ENCODE measurements at places on chromosomes 2 and 18.

DNA sequence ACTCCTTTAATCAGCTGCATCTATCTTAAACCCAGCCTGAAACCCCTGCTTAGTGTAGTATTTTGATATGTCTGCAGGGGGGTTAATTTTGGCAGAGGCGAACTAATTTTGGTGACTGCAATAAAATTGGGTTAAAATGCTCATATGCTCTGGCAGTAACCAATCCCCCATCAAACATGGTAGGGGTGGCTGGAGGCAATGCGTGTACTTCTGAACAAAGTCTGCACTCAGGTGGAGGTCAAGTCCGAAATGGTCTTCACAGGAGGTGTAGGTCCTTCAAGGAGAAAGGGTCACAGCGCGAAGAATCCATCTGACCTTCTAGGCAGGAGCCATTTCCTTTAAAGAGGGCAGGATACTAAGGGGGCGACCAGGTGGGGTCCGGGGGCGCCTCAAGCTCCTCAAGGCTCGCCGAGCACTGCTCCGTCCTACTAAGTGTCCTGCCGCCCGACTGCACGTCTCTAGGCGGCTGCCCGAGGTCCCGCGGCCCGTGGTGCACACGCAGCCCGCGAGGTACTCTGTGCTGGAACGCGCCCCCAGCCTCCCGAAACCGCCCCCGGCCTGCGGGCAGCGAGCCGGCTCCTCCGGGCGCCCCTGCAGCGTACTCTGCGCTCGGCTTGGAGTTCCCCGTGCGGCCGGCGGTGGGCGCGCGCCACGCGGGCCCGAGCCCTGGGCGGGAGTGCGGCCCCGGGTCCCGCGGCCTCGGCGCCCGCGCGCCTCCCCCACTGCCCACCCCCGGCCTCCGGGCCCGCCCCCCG, 1.7 kb upstream of the LDLRAD4 start:
- no peak for DNase-seq

DNA sequence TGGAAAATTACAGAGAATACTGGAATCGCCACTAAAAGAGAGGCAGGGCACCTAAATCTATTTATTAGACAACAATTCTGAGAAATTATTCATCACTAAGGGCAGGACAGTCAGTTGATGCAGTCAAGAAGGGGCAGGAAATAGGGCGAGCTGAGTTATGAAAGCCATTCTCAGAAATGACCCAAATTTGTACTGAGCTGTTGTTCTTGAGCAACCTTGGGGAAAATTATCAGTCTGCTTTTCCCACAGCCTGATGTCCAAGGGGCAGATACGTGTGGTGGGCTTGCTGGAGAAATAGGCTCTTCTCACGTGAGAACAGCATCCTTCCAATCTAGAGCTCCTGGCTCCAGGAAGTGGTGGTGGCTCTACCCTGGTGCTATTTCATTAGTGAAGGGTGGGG, 38.6 kb downstream of the STON1 start:
- DNase-seq, result no peak

DNA sequence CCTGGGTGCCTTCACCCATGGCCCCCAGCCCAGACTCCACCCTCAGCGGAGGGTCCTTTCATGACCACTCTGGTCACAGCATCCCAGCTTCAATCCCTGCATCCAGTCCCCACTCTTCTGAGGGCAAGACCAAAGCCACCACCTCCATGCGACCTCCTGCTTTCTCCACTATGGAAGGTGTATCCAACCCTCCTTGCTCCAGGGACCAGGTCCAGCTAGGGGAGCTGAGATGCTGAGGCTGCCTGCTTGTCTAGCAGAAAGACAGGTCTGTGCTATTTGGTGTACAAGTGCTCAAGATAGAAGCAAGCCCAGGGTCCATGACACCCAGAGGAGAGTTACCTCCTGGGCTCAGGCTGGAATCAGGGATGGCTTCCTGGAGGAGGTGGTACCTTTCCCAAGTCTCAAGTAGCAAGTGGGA, 73.8 kb upstream of the RAB6C start:
- DNase-seq, result no peak

GRCh38 chr2:888906-889566, 61.6 kb upstream of the SNTG2 start:
- DNase-seq, result no peak

DNA sequence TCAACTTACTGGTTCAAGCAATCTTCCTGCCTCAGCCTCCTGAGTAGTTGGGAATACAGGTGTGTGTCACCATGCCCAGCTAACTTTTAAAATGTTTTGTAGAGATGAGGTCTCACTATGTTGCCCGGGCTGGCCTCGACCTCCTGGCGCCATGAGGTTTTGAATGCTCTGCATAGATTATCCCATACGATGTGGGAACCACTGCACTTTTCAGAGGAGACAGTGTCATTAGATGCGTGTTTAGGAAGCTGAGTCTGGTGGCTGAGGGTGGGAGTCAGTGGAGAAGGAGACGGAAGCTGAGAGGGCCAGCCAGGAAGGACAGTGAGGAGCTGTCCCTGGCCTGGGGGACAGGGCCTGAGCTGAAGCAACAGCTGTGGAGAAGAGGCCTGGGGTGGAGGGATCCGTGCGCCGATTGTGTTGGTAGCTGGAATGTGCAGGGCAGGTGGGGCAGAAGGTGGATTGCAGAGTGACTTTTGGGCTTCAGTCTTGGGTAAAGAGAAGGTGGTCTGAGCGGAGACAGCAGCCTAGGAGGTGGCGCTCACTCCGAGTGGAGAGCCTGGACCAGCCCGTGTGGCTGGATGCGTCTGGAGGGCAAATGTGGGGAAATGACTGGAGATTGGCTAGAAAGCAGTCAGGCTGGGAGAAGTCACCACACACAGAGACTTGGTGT, 68.0 kb downstream of the LDLRAD4 start:
- DNase-seq, result no peak

DNA sequence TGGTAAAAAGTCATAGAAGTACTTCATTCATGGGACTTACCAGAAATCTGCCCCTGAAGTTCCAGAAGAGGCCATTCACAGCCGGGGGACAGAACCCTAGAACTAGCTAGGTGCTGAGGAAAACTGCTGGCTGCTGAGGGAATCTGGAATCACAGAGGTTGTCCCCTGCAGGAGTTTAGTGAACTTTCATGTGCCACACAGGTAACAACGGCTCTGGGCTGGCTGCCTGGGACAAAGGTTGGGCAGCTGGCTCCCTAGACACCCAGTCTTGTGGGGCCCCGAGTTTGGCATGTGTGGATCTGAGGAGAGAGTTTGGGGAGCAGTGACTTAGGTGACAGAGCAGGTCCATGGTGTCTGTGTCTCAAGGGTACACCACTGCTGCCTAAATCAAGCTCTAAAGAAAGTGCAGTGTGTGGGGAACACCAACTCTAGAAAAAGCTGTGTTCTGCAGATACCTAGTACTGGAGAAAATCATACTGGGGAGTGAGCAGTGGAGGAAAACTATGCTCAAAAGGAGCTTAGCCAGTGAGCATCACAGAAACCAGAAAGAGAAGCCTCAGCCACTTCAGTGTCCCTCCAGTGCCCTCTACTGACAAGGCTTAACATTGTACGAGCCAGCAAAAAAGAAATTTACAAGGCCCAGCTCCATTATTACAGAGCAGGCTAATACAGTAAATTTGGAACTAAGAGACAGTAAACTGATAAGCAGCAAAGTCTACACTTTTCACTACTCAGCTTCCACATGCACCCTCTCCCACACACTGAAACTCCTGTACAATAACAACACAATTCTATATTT, 15.2 kb downstream of the GALNT3 start:
- DNase-seq, result no peak

DNA sequence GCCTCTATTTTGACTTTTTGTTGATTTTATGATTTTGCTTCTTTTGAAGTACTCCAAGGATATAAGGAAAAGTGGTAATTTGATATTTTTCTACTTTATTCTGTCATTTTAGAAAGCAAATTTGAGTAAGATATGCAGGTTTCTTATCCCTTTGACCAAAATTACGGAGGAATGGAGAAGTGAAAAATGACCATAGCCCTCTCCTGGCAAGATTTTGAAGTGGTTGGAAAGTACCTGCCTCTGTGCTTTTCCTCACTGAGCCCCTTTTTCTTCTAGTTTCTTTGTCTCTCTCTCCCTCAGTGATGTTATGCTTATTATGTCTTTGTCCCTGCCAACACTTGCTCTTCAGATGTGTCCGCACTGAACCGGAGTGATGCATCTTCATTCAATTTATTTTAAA, 898.1 kb downstream of the EPHA4 start:
- no peak for DNase-seq

- DNase-seq, result peak; percentile 63
Measured at GRCh38 chr18:34493099-34493544, 217.0 kb upstream of the DTNA start.

DNA sequence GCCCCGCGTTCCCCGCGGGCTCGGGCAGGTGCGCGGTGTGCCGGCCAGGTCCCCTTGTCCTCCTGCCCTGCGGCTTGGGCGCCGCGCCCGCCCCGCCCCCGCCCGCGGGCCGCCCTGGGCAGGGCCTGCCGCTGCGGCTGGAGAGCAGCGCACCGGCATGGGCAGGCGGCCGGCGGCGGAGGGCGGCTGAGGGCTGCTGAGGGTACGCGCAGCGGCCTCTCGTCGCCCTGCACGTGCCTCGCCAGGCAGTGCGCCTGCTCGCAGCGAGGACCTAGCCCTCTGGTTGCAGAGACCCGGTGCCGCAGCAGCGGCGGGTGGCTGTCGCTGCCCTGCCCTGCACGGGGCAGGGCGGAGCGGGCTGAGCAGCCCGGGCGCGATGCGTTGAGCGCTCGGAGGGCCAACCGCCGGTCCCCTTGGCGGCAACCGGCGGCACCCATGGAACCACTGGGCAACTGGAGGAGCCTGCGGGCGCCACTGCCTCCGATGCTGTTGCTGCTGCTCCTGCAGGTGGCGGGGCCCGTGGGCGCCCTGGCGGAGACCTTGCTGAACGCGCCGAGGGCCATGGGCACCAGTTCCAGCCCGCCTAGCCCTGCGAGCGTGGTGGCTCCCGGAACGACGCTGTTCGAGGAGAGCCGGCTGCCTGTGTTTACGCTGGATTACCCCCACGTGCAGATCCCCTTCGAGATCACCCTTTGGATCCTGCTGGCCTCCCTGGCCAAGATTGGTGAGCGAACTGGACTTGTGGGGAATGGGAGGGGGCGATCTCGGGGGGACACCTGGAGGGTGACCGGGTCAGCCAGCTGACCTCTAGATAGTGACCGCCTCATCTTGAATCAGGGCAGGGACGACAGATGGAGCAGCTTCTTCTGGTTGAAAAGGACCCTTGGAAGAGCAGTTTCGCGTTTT, at the start of gene SLC9A2:
Gene SLC9A2, plus strand, starts transcription at position 140 of the 906 bp plus-strand sequence. Its CDS starts 296 bp downstream, at position 436.
- DNase-seq, result no peak

DNA sequence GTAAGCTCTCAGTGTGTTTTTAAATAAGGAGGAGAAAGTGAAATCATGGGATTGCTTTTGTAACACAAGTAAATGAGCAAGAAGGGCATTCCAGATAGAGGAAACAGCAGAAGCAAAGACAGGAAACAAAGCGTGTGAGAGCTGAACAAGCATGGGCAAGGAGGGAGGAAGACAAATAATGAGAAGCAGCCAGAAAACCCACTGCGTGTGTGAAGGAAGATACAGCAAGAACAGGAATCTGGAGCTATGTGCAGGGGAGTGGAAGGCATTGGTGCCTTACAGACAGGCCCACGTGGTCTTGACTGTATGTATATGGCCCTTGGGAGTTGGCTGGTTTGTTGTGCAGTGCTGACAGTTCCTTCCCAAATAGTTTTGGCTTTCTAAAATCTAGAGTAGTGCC, 88.6 kb downstream of the AAK1 start:
- DNase-seq, result no peak

- no peak for DNase-seq
Measured at GRCh38 chr2:150811259-150811855, 323.9 kb upstream of the RND3 start.

DNA sequence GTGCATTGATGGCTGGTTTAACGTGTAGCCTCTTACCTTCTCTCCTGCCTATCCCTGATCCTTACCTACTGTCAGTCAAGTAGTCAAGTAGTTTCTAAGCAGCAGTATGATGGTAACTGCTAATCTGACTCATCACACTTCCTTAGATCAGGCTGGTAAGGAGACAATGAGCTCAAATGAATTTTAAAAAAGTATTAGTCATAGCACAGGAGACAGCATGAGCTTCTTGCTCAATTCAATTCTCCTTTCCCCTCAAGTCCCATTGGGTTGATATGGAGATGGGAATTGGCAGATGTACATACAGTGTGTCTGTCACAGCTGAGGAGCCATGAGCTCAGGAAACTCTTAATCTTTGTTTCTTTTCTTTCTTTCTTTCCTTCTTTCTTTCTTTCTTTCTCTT, 799.7 kb downstream of the LRP1B start:
- no peak for DNase-seq

DNA sequence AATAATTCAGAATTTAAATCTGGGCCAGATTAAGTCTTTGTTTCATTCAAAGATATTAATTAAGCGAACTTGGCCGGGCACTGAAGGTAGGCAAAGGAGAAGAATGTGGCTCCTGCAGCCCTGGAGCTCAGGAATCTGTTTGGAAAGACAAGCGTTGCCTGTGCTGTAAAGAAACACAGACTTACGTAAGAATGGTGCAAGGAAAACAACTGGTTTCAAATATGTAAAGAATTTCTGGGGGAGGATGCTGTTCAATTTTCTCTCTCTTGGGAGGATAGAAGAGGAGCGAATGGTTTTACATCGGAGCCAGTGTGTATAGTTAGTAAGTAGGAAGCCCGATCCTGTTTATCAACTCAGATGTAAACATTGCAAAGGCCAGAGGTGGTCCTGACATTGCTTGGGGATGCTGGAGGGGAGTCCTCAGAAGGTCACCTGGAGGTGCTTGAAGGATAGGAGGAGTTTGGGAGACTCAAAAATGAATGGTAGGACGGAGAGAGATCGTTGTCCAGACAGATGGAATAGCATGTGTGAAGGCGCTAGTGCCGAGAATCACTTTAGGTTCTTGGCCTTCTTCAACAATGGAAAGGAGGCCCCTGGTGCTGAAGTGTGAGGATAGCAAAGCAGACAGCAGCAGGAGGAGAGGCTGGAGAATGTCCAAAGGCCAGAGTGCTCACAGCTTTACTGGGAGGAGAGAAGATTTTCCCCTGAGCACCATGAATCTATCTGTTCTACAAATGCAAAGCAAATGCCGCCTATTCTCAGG, 456.1 kb downstream of the LPIN1 start:
- no peak for DNase-seq

DNA sequence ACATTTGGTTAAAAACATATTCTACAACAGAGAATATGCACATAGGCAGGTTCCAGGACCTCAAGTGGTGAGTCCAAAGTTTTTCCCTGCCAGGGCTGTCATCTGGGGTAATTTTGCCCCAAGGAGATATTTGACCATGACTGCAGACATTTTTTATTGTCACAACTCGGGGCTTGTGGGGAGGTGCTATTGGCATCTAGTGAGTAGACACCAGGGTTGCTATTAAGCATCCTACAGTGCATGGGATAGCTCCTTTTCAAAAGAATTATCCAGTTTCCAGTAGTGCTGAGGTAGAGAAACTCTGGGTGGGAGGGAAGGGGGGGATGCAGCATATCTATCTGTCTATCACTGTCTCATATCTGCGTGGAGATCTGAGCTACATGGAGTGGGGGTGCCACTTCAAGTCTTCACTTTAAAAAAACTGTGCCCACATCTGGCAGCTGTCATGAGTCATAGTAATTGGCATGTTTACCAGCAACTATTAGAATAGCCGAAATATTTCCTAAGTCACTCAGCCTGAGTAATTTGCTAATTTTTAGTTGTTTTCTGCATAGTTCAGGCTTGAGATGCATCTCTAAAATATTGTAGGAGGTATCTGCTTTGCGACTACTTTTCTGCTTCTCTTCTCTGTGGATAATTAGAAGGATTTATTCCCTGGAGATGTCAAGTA, 254.0 kb upstream of the RBMS1 start:
- no peak for DNase-seq

Data from NCI-H2081 treated with DMSO at 0.1 percent for 48 hours (cell line).